ENCODE measurements at places on chromosomes 3 and 15. TPM values are rescaled to one million over a fixed set of nuclear protein-coding genes. Genes with fewer than 3 reads are reported as not detected.

Gene THSD4
- 73.1 TPM for total RNA-seq

Gene CLEC3B
- 70.8 TPM for total RNA-seq

Gene RTP1
- total RNA-seq: not detected

Gene TRPM1
- not detected for total RNA-seq

Gene CHST2
- total RNA-seq: 1.9 TPM

Gene RAD51
- 2.0 TPM for total RNA-seq

DNA sequence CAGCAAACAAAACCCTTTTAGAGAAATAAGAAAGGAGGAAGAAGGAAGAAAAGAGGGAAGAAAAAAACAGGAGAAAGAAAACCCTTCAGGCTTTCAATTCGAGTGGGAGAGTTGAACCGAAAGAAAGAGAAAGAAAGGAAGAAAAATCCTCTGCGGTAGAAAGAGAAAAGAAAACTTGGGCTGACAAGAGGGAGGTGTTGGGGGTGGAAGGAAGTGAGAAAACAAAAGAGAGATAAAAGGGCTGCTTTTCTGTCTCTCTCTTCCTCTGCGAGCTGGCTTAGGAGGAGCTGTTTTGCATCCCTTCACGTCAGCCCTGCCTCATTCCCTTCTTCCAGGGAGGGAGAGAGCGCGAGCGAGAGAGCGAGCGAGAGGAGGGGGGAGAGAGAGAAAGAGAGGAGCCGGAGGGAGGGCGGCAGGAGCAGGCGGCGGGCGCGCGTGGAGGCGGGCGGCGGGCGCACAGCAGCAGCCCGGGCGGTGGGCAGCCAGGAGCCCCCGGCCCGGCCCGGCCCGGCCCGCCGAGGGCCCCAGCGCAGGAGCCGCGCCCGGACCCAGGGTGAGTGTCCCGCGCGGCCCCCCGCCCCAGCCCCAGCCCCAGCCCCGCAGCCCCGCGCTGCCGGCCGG is at the start of gene ZNF710:
ZNF710 (plus strand) TSS at position 263 of the 621 bp plus-strand sequence. CDS start 65,814 bp downstream, outside the sequence.
- peak; percentile 79 for DNase-seq

- no peak for DNase-seq
These were observed 44.5 kb upstream of the RAD51 start for GRCh38 chr15:40650479-40650878.

DNA sequence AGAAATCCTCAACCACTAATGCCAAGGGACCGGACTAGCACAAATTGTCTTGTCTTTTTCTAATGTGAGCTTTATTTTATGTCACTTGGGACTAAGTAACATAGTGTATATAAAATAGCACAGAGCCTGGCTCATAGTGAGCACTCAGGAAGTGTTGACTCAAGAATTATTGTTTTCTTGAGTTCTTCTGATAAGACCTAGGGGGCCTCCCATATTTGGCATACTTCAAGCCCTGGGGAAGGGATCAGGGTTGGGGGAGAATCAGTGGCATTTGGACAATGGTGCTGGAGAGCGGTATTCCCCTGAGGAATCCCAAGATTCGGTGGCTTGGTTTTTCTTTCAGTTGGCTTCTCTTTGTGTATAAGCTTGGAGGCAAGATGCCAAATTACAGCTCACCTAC is 19.4 kb downstream of the ZNF80 start:
- DNase-seq: no peak

DNA sequence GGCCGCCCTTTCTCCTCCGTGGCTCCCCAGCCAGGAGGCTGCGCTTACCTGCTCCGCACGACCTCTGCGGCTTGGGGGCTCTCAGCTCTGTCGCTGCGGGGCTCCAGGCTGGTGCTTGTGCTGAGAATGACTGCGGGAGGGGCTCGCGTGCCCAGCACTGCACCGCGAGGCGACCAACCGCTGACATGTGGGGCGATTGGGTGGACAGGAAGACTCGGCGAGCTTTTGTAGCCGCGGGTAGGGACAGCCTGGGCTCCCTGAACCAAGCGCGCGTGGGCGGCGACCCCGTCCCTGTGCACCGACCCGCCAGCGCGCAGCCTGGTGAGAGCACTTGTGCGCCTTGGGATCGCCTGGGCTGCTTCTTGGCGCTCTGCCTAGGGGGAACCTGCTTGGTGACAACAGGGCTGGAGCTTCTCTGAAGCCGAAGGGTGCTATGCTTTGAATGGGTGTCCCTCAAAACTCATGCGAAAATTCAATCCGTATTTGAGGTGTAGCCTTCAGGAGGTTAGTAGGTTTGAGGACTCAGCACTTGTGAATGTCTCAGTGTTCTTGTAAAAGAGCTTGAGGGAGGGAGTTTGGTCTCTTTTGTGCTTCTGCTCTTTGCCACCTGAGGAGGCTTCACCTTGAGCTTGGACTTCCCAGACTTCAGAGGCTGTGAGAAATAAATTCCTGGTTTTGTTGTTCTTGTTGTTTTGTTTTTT is 50.4 kb downstream of the IL12A start:
- DNase-seq: no peak

DNA sequence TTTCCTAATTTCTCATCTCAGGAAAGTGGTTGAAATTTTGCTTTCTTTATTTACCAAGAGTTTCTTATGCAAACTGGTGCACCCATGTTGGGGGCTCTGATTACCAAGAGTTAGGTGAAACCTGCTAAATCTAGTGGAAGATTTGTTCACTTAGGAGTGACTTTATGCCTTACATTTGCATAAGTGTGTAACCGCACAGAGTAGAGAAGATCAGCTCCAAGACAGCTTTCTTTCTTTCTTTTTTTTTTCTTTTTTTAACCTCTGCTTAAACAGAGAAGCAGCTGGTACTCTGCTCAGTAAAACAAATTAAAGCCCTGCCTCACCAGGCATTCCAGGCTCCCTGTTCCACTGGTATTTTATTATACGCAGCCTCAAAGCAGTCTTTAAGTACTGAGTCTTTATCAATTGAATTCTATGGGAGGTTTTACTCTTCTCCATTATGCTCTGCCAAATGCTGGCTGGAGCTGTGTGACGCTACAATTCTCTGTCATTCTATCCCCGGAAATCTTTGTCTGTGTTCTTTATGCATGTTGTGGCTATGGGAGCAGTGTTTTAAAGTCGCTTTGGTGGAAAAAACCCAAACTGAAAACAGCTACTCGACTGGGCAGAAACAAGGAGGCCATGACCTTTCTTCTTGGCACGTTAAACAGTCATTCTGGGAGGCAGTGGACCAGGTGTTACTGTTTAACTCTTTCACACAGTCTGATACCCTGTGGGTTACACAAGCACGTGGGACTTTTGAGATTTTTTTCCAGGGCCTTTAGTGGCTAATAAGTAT is 55.2 kb upstream of the GBE1 start:
- DNase-seq: no peak

DNA sequence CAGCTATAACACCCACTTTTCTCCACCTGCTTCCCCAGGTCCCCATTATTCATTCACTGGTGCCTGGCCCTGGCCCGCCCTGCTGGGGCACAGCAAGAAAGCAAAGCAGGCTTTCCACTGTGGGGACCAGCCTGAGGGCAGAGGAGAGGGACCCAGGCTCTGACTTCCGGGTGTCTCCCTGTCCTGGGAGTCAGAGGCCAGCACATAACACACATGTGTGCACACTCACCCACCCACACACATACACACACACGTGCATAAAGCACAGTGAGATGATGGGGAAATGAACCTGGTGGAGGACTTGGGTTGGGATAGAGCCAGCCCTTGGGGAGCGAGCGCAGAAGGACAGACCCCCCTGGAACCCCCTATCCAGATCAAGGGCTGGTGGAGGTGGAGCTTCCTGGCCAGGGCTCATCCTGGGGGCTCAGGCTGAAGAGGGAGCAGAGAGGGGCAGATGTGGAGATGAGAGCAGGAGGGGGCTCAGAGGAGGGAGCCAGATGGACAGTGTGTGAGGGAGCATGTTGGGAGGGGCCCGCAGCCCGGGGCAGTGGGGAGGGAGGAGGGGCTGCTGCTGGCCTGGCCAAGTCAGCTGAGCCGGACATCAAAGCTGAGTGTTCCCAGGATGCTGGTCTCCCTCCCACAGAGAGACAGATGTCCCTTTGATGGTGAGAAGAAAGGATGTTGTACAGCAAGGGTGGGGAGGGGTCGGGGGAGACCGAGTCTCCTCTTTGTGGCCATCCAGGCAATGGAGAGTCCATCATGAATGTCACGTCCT is 78.2 kb downstream of the LINGO1 start:
- DNase-seq: no peak

DNA sequence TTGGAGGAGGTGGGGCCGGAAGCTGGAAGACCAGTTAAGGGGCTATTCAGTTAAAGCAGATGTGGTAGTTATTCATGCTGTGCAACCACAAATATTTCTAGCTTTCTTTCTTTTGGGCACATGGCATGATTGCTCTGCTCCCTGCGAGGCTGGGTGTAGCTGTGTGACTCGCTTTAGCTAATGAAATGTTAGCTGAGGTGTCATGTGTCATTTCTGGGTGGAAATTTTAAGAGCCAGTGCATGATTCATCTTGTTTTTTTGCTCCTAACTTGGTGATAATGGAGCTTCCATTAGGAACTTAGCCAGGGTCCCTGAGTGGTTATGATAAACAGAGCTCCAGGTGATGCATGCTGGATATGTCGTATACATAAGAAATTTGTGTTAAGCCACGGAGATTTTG is 300.6 kb downstream of the SATB1 start:
- DNase-seq: no peak

DNA sequence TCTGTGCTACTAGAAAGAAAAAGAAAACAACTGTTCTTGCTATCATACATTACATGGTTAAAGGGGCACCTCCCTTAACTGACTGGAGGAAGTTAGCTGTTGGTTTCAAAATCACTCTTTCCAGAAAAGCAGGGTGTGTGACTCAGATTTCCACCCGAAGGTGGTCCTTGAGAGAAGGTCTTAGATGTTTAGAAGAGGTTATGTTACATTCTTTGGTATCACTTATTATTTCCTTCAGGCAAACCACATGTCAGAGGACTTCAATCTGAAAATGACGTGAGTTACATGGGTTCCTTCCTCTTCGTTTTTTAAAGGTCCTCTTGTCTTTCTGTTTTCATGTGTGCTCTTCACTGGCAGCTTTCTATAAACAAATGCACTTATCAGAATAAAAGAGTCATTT is 307.9 kb upstream of the CBLB start:
- DNase-seq: no peak

DNA sequence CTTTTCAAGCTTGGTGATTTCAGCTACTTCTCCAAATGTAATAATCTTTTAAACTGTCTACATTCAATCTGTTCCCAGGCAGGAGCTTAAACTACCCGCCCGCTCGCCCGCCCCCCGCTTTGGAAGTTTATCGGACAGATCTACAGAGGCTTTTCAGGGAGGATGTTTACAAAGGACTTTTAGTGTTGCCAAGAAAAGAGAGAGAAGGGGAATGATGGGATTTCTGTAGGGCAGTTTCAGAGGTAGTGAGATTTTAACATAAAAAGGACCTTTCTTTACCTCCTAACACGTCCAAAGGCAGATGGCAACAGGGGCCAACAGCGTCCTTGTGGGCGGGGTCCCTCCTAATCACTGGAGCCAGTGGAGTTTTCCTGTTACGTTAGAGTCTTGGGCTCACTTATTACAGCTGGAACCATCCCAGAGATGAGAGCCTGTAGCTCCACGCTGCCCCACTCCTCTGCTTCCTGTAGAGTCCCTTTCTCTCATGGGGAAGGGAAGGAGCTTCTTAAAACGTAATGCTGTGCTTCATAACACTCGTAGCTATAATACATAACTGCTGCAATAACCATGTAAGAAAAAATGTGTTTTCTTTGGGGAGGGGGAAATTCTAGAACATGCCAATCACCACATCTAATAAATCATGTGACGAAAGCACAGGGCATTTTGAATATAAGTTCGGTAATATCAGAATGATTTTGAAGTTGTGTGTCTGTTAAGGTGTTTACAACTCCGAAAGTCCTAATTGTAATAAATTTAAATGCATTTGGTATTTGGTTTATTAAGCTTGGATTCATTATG is 30.9 kb downstream of the HES1 start:
- no peak for DNase-seq

GRCh38 chr15:27820232-27820631 is 278.9 kb downstream of the OCA2 start:
- no peak for DNase-seq

- DNase-seq: no peak
These were observed 69.7 kb upstream of the LINGO1 start for GRCh38 chr15:77702211-77702957.

GRCh38 chr3:140006331-140006730 is 71.3 kb downstream of the CLSTN2 start:
- DNase-seq: no peak

DNA sequence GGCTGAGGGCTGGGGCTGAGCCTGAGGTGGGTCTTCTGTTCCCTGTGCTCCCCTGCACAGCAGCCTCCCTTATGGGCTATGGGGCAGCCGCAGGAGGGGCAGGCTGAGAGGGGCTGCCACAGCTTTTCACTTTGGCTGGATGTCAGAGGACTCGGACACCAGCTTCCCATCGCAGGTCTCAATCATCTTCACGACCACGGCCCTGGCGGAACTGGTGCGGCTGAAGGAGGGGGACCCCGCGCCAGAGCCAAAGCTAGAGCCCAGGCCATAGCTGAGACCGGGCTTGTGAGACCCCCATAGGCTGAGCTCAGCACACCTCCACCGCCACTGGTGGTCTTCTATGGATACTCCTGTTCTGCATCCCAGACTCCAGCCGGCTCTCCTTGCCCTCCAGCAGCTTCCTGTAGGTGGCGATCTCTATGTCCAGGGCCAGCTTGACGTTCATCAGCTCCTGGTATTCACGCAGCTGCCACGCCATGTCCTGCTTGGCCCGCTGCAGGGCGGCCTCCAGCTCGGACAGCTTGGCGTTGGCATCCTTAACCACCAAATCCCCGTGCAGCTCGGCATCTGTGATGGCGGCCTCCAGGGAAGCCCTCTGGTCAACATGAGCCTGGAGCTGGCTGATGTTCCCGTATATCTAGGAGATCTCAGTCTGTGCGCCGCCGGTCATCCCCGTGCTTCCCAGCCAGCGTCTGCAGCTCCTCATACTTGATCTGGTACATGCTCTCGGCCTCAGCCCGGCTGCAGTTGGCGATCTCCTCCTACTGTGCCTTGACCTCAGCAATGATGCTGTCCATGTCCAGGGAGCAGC is 181.7 kb upstream of the SYNPR start:
- peak; percentile 58 for DNase-seq

- DNase-seq: no peak
These were observed 895.6 kb downstream of the ROBO1 start for GRCh38 chr3:78872195-78872594.

- DNase-seq: no peak
These were observed 257.2 kb upstream of the NECTIN3 start for GRCh38 chr3:110814170-110815007.

Data from Right ventricle myocardium inferior (tissue), 1 donor.